ENCODE measurements at places on chromosomes 16 and 17. TPM values are rescaled to one million over a fixed set of nuclear protein-coding genes. Genes with fewer than 3 reads are reported as not detected.
A peak's percentile ranks its signal among the peaks of the same experiment; 100 is the strongest.

The TP53TG3B gene
- total RNA-seq: not detected

The MYH8 gene
- not detected for total RNA-seq

The GLP2R gene
- not detected for total RNA-seq

The BRIP1 gene
- total RNA-seq: 23.1 TPM

The CNEP1R1 gene
- 22.1 TPM for total RNA-seq

The CDH1 gene
- total RNA-seq: 0.38 TPM

DNA sequence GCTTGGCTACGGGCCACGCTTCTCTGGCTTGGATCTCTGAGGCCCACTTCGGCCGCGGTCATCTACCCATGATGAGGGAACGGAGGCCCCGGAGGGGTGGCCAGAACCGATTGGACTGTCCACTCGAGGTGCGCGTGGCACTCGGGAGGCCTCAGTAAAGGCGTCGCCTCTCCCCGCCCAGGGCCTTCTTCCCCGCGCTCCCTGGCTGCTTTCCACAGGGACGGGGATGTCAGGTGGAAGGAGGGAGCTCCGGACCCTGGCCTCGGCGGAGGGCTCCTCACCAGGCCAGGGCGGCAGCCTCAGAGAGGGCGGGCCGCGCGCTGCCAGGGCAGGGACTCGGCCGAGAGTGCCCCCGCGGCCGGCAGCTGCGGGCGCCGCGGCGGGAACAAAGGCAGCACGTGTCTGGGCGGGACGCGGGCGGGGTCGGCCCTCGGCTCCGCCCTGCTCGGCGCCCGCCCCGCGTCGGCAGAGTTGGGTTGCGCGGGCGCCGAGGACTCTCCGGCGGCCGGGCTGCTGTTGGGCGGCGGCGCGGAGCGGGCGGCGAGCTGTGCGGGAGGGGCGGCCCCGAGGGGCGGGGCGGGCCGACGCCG, 587 bp upstream of the CDK5R1 start:
- H3K27me3 ChIP-seq: no peaks in the 10 kb centered on the region
- H3K27ac ChIP-seq: peak overlapping the region; percentile 72

DNA sequence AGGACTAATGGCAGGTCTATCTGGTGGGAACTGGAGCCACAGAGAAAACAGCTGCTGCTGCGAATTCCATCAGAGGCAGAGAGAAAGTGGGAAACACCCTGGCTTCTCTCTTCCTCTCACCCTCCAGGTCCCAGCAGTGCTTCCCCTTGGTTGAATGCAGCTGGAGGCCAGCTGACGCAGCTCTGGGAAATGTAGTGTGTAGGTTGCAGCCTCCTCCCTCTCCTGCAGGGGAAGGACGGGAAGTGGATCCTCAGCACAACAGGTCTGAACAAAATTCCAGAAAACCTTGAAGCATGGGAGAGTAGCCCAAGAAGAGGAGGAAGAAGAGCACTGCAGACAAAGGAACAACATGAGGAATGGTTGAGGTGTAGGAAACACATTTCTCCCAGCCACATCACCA, 67.8 kb upstream of the MMP2 start:
- peaks cover 6% of the 10 kb centered on the region for H3K27me3 ChIP-seq
- no peak overlapping the region for H3K4me3 ChIP-seq
- no peak overlapping the region for H3K27ac ChIP-seq
- no peaks in the 10 kb centered on the region for H3K4me1 ChIP-seq
- no peaks in the 10 kb centered on the region for H3K36me3 ChIP-seq

DNA sequence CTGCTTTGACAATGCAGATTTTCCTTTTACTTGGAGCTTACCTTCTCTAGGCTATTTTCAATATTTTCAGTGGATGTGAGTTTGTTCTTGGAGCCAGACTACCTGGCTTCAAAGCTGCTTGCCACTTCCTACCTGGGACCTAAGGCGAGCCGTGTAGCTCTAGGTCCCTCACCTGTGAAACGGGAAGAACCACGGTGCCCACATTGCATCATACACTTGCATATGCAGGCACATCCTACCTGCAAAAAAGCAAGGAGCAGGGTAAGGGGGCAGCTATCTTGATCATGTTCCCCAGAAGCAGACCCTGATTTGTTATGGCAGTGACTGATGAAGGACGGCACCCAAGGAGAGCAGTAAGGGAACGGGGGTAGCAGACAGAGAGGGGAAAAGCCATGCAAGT, 27.0 kb upstream of the MPRIP start:
- H3K36me3 ChIP-seq: no peaks in the 10 kb centered on the region
- DNase-seq: peak; percentile 22
- H3K27me3 ChIP-seq: no peaks in the 10 kb centered on the region
- no peak overlapping the region for H3K27ac ChIP-seq
- no peak overlapping the region for H3K4me3 ChIP-seq

DNA sequence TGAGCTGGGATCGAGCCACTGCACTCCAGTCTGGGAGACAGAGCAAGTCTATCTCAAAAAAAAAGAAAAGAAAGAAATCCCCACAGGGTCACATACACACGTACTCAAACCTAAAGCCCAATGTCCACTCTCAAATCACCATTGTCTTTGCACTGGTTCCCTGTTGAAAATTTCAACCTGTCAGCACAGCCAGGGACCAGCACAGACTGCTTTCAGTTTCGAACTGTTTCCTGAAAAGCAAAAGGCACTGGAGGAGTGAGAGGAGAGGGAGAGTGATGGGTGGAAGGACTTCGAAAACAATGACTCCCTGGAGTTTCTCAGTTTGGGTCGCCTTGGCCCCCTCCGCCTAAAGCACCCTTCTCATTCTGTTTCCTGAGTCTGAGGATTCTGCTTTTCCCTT, 9.0 kb upstream of the CD300C start:
- peaks cover 8% of the 10 kb centered on the region for H3K27me3 ChIP-seq
- DNase-seq: no peak
- no peak overlapping the region for H3K4me3 ChIP-seq

DNA sequence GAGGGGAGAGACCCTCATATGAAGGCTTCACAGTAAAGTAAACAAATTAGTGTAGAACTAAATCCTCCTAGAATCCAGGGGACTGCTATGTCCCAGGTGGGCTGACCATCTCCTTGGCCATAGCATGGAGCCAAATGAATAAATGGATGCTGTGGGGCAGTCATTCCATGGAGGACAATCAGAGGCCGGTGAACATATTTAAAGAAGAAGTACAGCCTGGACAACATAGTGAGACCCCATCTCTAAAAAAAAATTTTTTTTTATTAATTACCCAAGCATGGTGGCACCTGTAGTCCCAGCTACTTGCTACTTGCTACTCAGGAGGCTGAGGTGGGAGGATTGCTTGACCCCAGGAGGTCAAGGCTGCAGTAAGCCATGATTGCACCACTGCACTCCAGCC, 5.3 kb upstream of the CBFB start:
- H3K4me1 ChIP-seq: no peaks in the 10 kb centered on the region
- no peak overlapping the region for H3K27ac ChIP-seq
- no peaks in the 10 kb centered on the region for H3K36me3 ChIP-seq
- peaks cover 7% of the 10 kb centered on the region for H3K27me3 ChIP-seq
- H3K4me3 ChIP-seq: no peak overlapping the region
- DNase-seq: no peak

- peaks cover 68% of the 10 kb centered on the region for H3K4me1 ChIP-seq
- DNase-seq: no peak
- H3K27me3 ChIP-seq: no peaks in the 10 kb centered on the region
- peak overlapping the region; percentile 51 for H3K4me3 ChIP-seq
- no peaks in the 10 kb centered on the region for H3K36me3 ChIP-seq
These were observed 113.2 kb downstream of the PRKCB start for GRCh38 chr16:23948949-23949411.

DNA sequence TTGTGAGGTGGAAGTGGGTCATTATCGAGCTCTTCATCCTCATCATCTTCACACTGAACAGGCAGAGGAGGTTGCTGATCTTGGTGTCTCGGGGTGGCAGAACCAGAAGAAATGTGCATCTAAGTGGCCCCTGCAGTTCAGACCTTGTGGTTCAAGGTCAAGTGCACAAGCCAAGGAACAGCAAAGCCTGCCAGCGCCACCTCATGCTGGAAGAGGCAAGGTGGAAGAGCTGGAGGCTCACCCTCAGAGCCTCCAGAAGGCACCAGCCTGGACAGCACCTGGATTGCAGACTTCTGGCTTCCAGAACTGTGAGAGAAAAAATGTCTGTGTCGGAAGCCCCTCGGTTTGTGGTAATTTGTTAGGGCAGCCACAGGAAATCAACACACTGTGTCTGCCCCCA, 32.7 kb downstream of the IFT140 start:
- no peak for DNase-seq
- no peaks in the 10 kb centered on the region for H3K27me3 ChIP-seq
- H3K36me3 ChIP-seq: no peaks in the 10 kb centered on the region

DNA sequence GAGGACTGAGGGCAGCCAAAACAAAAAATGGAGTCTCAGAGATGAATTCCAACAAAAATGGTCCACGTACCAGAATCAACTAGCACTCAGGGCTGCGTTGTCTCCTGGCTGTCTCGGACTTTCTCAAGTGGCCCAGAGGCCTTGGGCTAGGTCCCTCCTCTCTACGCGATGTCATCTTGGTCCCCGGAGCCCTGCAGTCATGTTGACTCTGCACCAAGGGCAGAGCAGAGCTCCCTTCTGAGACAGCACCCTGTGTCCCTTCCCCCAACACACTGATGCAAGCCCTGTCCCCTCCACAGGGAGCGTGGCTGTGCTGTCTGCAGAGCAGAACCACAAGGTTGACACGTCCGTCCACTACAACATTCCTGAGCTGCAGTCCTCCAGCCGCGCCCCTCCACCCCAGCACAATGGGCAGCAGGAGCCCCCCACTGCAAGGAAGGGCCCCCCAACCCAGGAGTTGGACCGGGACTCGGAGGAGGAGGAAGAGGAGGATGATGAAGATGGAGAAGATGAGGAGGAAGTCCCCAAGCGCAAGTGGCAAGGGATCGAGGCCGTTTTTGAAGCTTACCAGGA, 20.8 kb downstream of the GINS2 start:
- peaks cover 32% of the 10 kb centered on the region for H3K36me3 ChIP-seq
- H3K27me3 ChIP-seq: no peaks in the 10 kb centered on the region

DNA sequence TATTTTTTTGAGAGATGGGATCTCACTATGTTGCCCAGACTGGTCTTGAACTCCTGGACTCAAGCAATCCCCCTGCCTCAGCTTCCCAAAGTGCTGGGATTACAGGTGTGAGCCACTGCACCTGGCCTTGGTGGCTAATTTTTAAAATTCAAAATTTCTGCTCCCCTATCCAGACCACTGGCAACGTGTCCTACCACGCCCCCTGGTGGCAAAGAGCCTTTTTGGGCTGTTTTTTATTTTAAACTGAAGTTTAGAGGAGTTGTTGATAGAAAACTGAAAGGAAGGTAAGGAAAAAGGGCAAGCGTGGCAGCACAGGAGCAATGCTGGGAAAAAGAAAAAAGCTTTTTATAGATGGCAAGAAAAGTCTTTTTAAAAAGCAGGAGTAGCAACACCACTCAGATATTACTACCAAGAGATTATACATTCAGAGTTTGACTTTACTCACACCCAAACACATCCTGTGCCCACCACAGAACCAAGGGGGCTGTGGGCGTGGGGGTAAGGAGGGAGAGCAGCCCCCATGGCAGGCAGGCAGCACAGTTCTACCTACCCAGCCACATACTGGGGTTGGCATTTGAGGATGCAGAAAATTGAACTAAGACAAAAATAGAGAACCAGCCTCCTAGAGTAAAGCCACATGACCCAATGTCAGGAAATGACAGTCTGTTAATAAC, 4.2 kb upstream of the MXRA7 start:
- H3K4me3 ChIP-seq: peak overlapping the region; percentile 73
- H3K36me3 ChIP-seq: peaks cover 29% of the 10 kb centered on the region
- peaks cover 42% of the 10 kb centered on the region for H3K4me1 ChIP-seq
- no peak for DNase-seq

DNA sequence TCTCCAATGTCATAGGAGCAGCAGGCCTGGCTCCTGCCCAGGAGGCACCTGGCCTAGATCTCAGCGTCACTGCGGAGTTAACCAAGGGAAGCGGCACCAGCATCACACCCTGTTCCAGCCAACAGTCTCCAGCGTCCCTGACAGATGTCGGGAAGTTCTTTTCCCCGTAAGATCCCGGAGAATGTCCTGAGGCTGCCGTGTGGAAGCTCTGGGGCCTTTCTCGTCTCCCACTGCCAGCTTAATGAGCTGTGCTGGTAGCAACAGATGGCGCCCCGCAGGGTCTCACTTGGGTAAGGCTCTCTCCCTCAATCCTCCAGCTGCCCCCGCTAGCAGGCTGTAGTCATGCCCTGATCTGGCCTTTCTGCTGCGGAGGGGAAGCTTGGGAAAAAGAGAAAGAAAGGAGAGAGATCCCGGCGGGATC, 57.5 kb downstream of the MARCHF10 start:
- peaks cover 9% of the 10 kb centered on the region for H3K27me3 ChIP-seq
- H3K4me1 ChIP-seq: no peaks in the 10 kb centered on the region
- H3K4me3 ChIP-seq: no peak overlapping the region
- no peak for DNase-seq
- no peak overlapping the region for H3K27ac ChIP-seq
- H3K36me3 ChIP-seq: no peaks in the 10 kb centered on the region

- H3K4me3 ChIP-seq: no peak overlapping the region
- H3K27ac ChIP-seq: no peak overlapping the region
- no peaks in the 10 kb centered on the region for H3K4me1 ChIP-seq
These were observed 13.9 kb downstream of the MMP2 start for GRCh38 chr16:55492756-55493380.
